ENCODE measurements at places on chromosomes 7 and 10.

DNA sequence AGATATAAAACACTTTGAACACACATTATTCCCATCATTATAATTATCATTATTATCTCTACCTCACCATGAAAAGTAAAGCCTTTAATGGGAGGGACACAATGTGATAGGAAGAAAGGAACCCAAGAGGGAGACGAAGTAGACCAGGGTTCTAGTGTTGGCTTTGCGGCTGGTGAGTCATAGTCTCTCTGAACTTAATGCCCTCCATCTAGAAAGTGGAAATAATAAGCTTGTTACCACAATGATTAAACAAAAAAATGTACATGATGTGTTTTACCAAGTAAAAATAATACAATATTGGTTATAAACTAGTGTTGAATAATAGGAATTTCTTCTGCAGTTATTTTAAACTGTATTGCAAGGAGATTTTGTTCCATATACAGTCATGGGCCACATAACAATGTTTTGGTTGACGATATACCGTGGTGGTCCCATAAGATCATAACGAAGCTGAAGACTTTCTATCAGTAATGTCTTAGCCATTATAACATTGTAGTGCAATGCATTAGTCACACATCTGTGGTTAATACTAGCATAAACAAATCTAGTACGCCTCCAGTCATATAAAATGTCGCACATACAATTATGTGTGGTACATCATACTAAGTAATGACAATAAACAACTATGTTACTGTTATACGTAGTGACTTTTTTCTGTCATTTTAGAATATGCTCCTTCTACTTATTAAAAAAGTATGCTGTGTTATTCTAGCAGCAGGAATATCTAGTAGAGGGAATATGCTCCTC lies 450.6 kb upstream of the SORCS1 start:
- no peak for DNase-seq

DNA sequence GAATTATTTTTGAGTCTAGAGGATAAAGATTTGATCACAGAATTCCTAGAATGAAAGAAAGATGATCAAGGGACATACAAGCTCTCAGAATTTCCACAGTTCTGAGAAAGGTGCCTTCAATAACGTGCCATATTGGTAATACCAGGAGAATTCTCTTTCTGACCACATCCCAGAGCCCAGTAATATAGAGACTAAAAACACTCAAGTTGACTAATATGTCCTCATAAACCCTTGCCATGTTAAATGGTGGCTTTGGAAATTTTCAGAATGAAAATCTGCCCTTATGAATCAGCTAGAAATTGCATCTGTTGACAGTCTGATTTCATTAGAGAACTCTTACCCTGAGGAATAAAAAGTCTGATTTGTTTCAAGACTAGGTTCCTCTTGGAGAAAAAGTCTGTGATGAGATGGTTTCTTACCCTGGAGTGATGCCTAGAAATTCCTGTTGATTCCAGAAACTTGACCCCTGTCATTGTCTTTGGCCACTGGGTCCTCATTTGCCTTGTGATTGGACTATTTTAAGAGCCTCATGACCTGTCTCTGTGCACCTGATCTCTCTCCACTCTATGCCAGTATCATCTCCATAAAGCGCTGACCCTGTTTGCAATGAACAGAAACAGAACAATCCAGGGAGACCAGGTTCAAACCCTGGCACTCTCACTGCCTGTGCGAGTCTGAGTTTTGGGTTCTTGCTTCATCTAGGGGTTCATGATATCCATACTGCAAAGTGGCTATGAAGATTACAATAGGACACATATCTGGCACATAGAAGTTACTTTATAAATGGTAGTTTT lies 3.3 kb downstream of the IL2RA start:
- DNase-seq = no peak

DNA sequence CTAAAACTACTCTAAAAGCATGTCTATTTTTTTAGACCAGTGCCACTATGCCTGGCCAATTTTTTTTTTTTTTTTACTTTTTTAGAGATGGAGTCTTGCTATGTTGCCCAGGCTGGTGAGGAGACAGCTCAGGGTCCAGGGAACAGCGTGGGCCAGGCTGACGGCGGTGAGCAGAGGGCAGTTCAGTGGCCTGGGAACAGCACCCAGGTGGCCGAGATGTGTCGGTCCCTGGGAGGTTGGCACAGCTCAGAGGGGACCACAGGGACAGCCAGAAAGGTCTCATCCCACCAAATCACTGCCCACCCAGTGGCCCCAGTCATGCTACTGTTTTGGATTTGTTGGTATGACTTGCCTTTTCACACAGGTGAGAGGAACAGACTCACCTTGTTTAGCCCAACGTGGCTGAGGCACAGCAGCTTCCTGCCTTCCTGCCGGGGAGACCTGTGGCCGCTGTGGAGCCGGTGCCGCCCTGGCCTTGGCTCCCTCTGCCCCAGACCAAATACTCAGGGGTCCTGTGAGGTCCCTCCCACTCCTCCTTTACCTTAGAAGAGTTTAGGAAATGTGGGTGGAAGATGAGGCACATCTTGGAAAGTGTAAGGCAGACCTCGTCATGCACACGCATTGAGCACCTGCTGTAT lies 109.6 kb downstream of the PTPRE start:
- DNase-seq = no peak

- DNase-seq = no peak
These were observed 822 bp downstream of the ZC3HAV1L start for GRCh38 chr7:139034855-139035585.

- no peak for DNase-seq
These were observed 37.2 kb upstream of the TARP start for GRCh38 chr7:38310591-38311101.

GRCh38 chr7:87342231-87342630 lies 3.2 kb upstream of the CROT start:
- no peak for DNase-seq

DNA sequence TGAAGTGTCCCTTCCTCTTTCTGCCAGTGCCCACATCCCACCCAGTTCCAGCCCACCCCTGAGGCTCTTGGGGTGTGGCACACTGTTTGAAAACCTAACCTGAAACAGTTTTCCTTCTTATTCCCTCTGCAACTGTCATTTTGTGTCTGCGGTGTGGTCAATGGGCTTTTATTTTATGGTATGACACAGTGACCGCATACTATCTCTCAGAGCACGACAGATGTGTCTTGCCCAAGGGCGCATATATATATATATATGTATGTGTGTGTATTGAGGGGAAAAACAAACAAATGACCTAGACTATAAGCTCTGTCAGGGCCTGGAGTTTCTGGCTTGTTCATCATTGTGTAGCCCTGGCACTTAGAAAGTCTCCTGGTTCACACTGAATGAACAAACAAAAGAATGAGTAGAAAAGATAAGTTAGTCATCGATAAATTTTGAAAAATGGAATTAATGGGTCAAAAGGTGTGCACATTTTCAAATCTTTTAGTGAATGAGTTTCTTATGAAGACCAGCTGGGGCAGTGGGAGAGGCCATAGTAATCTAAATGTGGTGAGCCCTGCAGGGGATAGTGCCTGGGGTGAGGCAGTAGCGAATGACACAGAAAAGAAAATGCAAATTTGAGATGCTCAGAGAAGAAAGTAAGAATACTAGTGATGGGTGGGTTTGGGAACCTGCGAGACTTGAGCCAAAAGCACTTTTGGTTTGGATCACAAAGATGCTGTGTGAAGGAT lies 198.4 kb downstream of the SNX10 start:
- DNase-seq = no peak

- DNase-seq = no peak
These were observed 24.6 kb downstream of the GRM3 start for GRCh38 chr7:86668315-86668714.

DNA sequence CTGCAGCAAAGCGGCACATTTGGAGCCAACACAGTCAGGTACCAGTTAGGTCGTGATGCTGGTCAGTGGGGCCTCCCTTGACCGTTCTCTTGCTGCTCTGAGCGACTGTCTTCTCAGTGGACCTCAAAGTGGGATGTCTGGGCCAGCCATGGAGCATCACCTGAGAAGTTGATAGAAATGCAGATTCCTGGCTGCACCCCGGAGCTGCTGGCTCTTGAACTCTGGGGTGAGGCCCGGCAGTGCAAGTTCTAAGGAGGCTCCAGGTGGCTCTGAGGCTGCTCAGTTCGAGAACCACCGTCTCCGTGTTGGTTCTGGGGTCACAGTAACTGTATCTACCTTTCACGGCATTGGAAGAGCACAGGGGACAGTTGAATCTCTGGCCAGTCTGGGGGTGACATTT lies 147.5 kb downstream of the WDR37 start:
- no peak for DNase-seq

- DNase-seq = no peak
These were observed 8.7 kb downstream of the GSDME start for GRCh38 chr7:24748521-24748920.

- DNase-seq = no peak
These were observed 29.8 kb downstream of the GSDME start for GRCh38 chr7:24727154-24728120.

GRCh38 chr10:89399956-89400355 lies 7.5 kb downstream of the IFIT1 start:
- no peak for DNase-seq

- DNase-seq = no peak
These were observed 118.9 kb downstream of the NEBL start for GRCh38 chr10:20778008-20778757.

- no peak for DNase-seq
These were observed 107.8 kb downstream of the ANK3 start for GRCh38 chr10:60281792-60282353.

Data from effector memory CD8-positive, alpha-beta T cell (primary cell).